ENCODE measurements at places on chromosomes 4 and X.

DNA sequence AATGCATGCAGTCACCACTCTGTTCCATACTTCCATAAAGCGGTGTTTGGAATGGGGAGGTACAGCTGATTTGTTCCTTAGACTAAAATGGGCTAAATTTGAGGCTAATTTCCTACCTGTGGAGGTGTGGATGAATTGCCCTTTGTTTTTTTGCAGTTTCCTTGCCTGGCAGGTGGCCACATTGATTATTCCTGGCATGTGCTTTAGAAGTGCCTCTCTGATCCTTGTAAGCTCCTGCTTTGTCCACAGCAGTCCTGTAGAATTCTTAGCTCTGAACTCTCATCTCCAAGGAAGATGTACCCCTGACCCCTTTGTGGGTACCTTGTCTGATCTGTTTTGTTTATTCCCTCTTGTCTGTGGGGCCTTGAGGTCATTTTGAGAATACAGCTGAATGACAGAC lies 136.8 kb downstream of the ADGRL3 start:
- no peak for DNase-seq

DNA sequence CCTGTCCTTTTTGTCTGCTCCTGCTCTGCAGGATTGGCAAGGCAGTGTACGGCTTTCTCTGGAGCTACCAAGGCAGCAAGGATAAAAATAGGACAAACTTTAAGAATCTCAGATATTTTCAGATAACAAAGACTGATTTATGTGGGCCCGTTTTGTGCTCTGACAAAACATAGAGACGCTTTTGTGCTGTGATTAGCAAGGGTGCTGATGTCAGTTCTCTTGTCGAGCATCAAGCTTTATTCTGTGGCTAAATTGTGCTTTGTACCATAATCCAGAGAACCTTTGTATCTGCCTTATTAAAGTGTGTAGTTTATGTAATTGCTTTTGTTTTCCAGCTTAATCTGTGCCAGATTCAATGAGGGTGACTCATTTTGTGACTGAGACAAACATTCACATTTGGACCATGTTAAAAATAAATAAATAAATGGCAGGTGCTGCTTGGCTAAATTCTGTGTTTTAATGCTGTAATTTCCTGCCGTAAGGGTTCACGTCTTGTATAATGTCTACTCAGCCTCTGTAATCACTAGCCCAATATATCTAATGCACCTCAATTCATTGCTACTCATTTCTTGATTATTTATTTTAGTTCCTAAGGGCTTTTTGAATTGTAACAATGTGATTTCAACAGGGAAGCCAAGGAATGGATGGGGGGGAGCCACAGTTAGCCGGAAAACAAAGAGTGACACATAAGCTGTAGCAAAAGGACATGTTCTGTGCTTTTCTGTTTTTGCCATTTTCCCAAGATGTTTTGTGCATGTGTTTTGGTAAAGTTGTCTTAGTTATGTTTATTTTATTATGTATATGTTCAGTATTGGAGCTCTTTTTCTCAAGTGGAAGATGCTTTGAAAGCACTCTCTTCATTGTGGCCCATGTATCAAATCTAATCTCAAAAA lies 75.1 kb downstream of the GAB1 start:
- DNase-seq = no peak

- no peak for DNase-seq
These were observed 45.0 kb downstream of the PIR start for GRCh38 chrX:15448010-15448639.

DNA sequence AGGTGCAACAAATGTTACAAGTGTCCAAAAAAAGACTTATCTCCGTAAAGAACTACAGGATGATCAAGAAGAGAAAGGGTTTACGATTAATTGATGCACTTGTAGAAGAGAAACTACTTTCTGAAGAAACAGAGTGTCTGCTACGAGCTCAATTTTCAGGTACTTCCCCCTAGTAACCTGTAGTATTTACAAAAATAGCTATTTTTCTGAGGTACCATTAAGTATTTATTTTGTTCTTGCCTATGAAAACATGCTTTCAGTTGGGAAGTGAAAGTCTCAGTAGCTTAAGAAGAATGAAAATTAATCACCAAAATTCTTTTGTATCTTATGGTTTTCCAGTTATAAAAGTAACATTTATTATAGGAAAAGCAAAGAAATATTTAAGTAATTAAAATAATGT lies 5.9 kb downstream of the THAP9 start:
- no peak for DNase-seq

DNA sequence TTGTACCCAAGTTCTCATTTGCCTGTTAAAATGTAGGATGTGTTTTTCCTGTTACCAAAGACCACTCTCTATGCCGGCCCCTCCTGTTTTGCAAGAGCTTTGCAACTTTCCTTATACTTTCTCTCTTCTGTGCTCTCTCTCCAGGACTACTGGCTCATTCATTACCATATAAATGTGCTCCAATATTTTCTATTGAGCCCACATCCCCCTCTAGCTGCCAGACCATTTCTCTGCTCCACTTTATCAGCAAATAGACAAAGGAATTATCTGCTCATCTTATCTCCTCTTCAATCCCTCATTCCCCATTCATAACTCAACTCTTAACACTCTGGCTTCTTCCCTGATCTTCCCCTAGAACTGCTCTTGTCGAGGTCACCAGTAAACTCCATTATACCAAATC lies 33.6 kb downstream of the RPGR start:
- no peak for DNase-seq
